Kidney epithelial cell (primary cell): ENCODE measurements at places on chromosomes 11 and 22.
A peak's percentile ranks its signal among the peaks of the same experiment; 100 is the strongest.

DNA sequence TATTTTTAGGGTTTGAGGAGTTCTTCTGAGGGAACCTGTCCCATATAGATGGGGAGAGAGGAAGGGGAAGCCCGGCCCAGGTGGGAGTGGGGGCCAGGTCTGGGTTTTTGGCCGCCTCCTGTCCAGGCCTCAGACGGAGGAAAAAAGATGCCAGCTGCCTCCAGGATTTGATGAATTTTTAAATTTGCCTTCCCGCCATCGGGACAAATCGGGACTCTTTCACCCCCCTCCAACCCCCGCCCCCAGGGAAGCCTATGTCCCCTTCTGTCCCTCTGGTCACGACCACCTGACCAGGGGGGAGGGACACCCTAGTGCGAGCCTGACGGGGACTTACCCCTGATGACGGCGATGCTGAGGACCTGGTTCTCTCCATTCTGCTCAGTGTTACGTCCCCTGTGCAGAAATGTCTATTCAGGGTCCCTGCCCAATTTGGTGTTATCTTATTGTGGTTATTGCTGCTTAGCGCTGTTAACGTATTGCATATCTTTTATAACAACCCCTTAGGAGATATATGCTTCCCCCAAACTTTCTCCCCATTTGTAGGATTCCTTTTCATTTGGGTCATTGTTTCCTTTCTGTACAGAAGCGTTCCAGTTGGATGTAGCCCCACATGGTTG is 115.9 kb upstream of the GRK3 start:
- no peak for DNase-seq

GRCh38 chr22:27842201-27842600 is 40.6 kb upstream of the MN1 start:
- DNase-seq = no peak

DNA sequence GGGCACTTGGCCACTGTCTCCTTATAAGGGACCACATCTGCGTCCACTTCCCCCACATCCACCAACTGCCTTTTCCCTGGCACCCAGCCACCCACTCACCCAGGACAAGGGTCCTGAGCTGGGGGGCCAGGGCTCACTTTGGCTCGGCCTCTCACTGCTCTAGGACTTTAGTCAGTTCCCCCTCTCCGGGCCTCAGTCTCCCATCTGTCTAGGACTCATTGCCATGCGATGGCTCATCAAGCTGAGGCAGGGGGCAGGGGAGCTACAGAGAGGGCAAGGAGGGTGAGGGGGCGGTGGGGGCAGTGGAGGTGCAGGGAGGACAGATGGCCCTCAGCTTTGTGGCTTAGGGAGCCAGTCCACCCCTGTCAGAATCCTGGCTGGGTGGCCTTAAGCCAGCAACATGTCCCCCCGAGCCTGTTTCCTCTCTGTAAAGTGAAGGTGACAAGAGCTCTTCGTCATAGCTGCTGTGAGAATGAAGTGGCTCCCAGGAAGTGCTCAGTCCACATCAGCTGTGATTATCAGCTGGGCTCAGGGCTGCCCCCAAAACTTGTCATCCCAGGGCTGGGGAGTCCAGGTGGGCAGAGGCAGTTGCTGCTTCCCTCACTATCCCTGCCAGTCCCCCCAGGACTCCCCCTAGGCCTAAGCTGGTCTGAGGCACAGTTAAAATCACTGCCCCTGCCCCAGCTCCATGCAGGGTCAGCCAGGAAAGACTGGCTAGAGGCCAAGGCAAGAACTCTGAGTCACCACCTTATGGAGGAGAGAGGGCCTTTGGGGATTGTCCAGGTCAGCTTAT is 14.9 kb downstream of the RAC2 start:
- peak; percentile 60 for DNase-seq

- no peak for DNase-seq
Observed at GRCh38 chr22:47442821-47443220, 680.4 kb downstream of the TBC1D22A start.

DNA sequence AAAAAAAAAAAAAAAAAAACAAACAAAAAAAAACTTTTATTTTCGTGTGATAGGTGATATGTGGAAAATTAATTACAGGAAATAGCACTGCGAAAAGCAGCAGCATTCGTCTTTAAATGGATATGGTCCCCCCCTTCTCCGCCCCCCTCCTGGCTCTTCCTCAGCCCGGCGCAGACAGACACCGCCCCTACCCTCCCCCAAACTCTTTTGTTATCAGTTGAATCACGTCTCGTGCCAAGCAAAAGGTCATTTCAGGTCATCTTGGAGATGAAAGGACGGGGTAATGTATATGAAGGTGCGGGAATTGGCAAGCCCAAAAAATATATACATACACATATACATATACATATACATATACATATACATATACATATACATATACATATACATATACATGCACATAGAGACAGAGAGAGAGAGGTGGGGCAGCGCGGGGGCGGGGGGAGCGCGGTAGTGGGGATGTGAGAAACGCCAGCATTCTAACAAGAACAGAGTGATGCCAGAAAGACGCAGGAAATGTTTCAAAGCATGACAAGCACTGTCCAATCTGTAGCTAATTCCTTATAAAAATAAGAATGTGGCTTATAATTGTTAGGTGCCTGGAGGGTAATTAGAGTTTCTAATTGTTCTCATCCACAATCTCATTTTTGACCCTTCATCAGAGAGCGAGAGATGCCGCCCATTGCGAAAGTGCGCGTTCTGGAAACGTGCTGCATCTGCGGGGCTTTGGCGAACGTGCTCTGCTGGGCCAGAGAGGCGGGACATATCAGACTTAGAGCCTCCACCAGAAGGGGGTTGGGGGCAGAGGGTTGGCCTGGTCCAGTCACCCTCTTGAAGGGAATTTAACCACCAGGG is 214.5 kb upstream of the UBASH3B start:
- DNase-seq = no peak

DNA sequence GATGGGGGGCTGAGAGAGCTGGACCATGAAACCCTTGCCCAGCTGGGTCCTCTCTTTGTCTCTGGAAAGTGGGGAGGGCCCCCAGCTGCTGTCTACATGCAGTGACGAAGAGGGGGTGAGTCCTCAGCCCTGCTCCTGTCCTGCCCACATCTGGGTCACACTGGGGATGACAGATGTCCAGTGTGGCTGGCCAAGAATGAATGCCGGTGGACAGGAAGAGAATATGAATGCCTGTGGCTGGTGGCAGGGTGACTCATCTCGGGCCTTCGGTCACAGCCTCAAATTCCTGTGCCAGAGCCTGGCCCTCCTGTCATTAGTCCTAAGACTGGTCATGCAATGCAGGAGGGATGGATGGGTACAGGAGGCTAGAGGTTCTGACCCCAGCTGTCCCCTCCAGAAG is 2.2 kb upstream of the PNPLA3 start:
- DNase-seq = peak; percentile 60

GRCh38 chr22:19870153-19871022 is 15.7 kb upstream of the GNB1L start:
- DNase-seq = no peak

GRCh38 chr11:46378811-46379481 is 2.5 kb upstream of the MDK start:
- no peak for DNase-seq

DNA sequence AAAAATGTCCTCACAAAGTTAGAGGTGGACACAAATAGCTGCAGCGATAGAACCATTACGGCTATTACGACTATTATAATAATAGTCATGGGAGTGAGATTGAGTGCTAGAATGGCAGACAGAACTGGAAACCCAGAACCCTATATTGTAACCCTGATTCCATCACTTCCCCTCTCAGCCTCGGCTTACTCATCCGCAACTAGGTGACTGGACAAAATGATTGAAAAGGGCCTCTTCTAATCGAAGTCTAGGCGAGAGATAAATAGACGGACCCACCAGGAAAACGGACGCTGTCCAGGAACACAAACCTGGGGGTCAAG is 629 bp downstream of the PSMA1 start:
- no peak for DNase-seq

DNA sequence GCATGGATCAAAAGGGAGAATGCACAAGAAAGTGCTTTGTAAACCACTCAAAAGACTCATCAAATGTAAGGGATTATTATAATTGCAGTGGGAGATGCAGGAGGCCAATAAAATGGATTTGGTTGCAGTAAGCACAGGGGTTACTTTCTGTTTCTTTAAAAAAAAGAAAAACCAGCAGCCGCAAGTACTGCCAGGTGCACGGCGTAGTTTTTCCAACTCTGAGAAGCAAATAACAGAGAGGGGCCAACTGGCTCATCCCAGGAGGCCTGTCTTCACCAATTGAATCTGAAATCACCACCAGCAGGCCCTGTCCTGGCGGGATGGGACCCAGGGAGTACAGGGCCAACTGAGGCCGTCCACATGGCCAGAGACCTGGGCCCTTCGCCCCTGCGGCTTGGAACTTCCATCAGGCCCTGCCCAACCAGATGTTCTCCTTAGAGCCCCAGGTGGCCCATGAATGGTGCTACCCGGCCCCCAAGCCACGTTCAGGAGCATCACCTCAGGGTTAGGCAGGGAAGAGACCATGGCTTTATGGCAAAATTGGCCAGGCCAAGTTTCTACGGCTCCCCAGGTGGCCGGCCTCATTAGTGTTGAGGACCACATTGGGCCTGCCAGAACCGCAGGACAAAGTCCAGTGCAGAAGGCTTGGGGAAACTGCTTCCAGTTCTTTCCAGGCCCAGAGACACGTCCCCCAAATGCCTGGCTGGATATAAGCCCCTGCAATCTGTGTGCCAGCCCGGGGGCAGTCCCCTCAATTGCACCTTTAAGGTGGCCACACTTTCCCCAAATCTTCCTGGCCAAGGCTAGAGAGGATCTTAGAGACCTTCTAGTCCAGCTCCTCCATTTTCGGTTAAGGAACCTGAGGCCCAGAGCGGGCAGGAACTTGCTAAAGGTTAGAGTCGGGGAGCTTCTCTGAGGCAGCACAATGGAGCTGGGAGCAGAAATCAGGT is 61.7 kb downstream of the CHRDL2 start:
- DNase-seq = no peak

DNA sequence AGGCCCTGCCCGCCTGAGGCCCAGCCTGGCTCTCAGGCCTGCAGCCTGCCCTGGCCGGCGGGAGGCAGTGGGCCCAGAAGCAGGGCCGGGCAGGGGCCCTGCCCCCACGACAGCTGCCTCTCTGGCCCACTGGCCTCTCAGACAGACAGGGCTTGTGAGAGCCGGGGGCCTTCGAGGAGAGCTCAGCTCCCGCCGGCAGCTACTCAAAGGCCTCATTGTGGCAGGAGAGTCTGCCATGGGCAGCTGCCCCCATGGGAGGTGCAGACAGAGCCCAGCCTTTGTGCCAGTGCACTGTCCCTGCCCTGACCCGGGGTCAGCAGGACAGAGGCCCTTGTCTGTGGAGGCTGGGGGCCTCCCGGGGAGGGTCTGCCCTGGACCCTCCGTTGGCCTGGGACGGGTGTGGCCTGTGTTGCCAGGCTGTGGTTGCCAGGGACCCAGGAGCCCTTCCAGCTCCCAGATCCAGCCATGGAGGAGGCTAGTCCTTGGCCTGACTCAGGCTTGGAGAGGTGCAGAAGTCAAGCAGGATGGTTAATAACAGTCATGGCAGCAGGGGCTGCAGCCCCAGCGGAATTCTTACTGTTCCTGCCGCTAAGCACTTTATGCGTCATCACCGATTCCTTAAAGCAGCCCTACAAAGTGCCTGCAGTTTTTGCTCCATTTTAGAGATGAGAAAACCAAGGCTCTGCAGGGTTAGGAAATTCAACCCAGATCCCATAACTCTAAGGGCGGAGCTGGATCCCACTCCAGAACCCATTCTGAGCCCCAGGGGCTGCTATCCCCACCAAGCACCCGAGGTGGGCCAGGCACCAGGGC is 12.5 kb downstream of the FLRT1 start:
- no peak for DNase-seq

GRCh38 chr22:45192701-45193187 is 29.0 kb downstream of the NUP50 start:
- DNase-seq = no peak

GRCh38 chr11:39780131-39780530 is 1679.3 kb downstream of the LRRC4C start:
- no peak for DNase-seq

DNA sequence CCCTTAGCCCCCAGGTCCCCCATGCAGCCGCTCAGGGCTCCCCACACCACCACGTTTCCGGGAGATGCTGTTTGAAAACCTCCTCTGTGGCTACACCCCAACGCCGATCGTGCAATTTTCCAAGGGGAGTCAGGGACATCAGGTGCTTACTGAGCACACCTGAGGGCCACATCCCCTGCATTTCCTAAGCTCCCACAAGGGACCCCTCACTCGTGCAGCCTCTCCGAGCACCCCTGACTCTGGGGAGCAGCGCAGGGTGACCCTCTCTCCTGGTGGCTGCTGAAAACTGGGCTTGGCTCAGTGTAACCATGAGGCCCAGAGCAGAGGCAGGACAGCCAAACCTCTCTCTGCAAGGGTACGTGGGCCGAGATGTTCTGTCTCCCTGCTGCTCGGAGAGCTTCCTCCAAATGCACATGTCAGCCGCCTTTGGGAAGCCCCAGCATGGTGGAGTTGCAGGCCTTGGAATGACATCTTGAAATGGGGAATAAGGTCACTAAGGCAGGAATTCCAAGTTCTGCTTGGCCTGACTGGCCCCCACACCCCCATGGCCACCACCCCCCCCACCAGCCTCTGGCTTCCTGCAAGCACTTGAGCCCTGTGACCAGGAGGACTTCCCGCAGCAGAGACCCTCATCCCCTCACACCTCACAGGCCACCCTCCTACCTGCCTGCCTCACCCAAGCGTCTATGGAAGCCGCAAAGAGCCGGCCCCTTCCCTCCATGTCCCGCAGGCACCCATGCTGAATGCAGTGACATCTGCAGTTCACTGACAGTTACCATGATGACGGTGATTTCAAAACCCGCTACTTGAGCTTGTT is 257.4 kb downstream of the BRD1 start:
- no peak for DNase-seq

- DNase-seq = no peak
Observed at GRCh38 chr22:44889255-44889878, 120.4 kb downstream of the PHF21B start.

DNA sequence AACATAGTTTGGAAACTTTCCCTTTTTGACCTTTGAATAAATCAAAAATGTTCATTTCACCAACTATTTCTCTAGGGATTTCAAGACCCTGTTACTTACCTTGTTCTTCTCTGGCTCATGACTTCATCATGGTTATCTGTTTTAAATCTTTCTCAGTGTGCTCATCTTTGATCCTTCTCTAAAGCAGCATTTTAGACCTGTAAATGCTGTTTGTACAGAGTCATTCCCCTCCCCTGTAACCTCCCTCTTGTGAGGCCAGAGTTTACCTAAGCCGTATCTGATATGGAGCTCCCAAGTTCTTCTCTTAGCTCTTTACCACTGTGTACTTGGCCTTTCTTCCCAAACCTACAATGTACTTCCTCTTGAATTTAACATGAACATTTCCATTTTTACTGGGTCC is 56.0 kb downstream of the ACER3 start:
- DNase-seq = no peak
